LHCN-M2 (cell line): ENCODE measurements at places on chromosomes 3 and 15.

DNA sequence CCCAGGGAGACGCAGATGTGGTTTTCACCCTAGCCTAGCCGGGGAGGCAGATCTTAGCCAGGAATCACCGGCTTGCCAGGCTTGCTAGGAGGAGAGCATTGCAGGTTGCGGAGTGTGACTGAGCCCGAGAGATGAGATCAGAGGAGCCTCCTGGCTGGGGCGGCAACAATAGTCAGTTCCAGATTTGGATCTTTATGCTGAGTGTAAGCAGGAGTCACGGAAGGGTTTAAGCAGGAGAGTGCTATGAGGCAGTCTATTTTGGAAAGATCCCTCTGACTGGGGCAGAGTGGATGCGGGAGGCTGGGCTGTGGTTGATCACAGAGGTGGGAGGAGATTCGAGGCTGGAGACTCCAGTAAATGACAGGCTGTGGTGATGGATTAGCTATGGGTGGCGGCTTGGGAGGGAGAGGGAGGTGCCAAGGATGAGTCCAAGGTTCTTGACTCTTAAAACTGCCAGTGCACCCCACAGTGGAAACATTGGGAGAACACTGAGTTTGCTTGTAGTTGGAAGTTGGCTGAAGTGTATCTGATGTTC, 10.4 kb upstream of the BAHD1 start:
- peak; percentile 38 for DNase-seq

DNA sequence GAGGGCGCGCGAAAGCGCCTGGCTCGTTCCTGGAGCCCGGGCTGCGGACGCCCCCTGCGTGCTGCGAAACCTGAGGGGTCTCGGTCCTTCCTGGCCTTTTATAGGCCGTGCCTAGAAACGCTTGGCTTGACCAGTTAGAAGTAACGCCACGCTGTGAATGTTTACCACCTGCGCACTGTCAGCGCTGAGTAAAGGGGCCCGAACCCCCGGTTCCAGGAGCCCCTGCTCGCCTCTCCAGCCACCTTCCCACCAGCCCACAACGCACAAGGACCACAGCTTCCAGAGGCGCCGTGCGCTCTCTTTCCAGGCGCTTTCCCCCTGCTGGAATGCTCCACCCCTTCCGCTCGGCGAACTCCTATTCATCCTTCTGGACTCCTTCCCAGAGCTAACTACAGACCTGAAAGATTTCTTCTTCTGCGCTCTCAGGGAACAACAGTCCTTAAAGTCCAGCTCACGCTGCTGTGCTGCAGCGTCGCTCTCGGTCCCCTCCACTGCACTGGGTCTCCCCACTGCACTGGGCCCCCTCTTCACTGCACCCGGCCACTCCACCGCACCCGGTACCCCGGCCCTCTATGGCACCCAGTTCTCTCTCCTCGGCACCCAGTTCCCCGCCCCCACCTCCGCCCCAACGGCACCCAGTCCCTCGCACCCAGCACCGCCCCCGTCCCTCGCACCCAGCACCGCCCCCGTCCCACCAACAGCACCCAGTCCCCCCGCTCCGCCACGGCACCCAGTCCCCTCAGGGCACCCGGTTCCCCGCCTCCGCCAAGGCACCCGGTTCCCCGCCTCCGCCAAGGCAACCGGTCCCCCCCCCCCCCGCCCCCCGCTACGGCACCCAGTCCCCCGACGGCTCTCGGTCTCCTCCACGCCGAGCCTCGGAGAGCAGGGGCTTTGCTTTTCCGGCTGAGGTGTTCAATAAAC, 69.8 kb downstream of the SQOR start:
- DNase-seq = peak; percentile 38

DNA sequence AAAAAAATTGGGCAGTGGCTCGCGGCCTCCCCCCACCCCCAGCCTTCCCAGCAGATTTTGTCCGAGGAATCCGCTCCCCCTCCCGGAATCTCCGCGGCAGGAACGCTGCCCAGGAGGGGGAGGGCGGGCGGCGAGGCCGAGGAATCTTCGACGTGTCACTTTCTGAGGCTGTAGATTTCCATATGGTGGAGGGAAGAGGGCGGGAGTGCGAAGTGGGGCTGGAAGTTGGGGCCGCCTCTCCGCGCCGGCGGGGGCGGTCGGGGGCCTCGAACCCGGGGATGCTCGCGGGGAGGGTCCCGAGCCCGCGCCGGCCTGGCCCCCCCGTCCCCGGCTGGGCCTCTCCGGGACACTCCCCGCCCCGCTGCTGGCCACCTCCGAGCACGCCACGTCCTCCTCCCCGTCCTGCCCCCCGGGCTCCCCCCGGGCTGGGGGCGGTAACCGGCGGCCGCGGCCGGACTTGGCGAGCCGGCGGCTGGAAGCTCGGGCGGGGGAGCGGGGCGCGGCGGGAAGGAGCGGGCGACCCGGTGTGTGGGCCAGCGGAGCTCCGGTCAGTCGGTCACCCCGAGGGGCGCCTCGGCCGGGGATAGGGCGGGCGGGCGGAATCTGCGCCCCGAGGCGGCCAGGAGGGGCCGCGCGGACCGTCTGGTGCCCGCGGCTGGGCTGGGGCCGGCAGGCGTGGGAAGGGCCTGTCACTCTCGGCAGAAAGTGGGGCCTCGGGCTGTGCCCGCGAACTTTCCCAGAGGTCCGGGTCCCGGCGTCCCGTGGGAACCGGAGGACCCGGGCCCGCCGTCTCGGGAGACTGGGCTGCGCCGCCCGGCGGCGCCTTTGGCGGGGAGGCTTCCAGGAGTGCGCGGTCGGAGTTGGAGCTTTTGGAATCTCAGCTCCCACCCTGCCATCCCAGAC, 951 bp downstream of the FNDC3B start:
- peak; percentile 67 for DNase-seq

DNA sequence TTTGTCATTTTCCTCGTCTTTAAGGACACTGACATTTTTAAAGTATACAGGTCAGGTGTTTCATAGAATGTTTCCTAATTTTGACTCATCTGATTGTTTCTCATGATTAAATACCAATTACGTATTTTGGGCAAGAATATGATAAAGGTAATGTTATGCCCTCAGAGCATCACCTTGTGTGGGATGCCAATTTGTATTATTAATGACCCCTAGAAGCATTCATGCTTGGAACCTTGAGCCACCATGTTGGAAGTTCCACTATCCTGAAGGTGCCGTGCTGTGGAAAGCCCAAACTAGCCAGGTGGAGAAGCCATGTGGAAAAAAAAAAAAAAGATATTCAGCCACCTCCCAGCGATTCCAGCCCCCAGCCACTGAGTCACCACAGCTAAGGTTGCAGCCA, 19.1 kb upstream of the B4GALT4 start:
- no peak for DNase-seq

DNA sequence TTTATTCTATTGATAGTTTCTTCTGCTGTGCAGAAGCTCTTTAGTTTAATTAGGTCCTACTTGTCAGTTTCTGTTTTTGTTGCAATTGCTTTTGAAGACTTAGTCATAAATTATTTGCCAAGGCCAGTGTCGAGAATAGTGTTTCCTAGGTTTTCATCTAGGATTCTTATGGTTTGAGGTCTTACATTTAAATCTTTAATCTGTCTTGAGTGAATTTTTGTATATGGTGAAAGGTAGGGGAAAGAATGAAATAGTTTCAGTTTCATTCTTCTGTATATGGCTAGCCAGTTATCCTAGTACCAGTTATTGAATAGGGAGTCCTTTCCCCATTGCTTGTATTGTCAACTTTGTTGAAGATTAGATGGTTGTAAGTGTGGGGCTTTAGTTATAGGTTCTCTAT, 10.6 kb upstream of the GCSAM start:
- DNase-seq = no peak

DNA sequence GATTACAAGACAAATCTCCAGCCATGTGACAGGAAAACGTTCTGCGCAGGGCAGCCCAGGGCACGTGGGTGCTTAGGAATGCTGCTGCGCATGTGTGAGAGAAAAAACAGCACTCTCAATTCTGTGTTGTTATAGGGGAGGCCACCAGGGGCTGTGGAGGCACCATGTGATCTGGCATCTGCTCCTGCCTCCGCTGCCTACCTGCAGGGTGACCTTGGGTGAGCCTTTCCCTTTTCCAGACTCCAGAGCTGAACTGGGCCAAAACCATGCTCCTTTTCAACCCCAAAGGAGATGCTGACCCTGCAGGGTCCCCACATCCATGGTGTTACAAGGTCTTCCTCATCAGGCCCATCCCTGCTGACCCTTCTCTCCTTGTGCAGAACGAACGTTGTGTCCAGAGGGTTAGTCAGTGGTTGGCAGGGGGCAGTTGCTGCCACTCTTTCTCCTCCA, 81.5 kb upstream of the RASGRF1 start:
- no peak for DNase-seq

- DNase-seq = no peak
Observed at GRCh38 chr3:181966393-181966792, 254.7 kb downstream of the SOX2 start.

DNA sequence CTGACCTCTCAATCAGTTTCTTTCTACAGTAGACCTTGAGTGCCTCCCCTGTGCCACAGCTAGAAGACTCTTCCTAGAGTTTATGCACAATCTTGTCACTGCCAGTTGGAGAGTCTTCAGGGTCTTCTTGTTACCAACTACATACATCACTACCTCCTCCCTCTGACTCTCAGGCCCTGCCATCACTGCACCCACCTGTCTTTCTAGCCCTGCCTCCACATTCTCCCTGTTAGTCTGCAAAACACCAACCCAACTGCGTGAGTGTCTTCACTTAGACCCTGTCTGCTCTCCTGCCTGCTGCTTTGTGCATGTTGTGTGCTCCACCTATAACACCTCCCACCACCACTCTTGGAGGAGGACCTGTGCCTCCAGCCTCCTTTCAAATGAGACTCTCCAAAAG, 34.4 kb downstream of the CLSTN2 start:
- DNase-seq = no peak

GRCh38 chr3:163890661-163891060, 1187.6 kb downstream of the SI start:
- no peak for DNase-seq

DNA sequence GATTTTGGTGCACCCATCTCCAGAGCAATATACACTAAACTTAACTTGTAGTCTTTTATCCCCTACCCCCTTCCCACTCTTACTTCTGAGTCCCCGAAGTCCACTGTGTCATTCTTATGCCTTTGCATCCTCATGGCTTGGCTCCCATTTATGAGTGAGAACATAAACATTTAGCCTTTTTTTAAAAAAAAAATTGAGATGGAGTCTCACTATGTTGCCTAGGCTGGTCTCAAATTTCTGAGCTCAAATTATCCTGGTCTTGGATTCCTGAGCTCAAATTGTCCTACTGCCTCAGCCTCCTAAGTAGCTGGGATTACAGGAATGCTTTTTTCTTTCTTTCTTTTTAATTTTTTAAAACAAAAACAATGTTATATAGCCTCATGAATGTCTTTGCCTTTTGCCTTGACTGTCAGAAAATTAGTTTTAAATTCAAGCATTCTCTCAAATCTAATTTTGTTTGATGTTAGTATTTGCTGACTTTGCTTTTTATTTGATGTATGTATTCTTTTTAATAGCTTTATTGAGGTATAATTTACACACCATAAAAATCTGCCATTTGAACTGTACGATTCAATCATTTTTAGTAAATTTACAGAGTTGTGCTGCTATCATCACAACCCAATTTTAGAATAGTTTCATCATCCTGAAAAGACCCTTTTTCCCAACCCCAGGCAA, 46.9 kb downstream of the NFKBIZ start:
- DNase-seq = no peak
